Activated B cell treated with CpG ODN at 0.5 μM for 24 hours (primary cell): ENCODE measurements at places on chromosomes 3 and 15. TPM values are rescaled to one million over a fixed set of nuclear protein-coding genes. Genes with fewer than 3 reads are reported as not detected.

- H3K4me1 ChIP-seq, result peaks cover 23% of the 10 kb centered on the region
- peaks cover 35% of the 10 kb centered on the region for H3K36me3 ChIP-seq
- no peaks in the 10 kb centered on the region for H3K27me3 ChIP-seq
- H3K27ac ChIP-seq, result peak overlapping the region; percentile 6
- DNase-seq, result no peak
Measured at GRCh38 chr3:71197841-71198565, 385.5 kb downstream of the FOXP1 start.

Gene RASGRF1
- total RNA-seq, result 8.6 and 11.4 TPM in 2 replicates

- H3K4me1 ChIP-seq, result peaks cover 22% of the 10 kb centered on the region
- H3K4me3 ChIP-seq, result no peak overlapping the region
- peaks cover 38% of the 10 kb centered on the region for H3K36me3 ChIP-seq
- no peak for DNase-seq
Measured at GRCh38 chr15:43376017-43376705, 5.3 kb downstream of the TUBGCP4 start.

GRCh38 chr3:78204977-78205376 lies 1165.1 kb downstream of the ROBO2 start:
- H3K4me3 ChIP-seq, result no peak overlapping the region
- no peak overlapping the region for H3K27ac ChIP-seq
- H3K27me3 ChIP-seq, result no peaks in the 10 kb centered on the region

DNA sequence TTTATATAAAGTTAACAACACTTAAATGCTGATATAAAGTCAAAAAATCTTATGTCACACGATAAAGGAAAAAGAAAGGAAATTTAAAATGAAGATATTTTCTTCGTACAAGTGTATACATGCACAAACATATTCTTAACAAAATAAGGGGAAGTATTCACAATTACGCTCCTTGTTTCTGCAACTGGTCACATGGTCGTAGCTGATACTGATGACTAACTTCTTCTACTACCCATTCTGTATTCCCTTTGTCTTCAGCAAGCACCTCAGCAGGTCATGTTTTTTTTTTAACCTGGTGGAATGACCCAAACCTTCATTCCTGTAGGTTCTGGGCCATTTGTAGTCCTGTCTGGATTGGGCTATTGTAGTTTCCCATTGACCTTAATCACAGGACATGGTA lies 30.0 kb upstream of the CMTM8 start:
- H3K36me3 ChIP-seq, result no peaks in the 10 kb centered on the region
- H3K27me3 ChIP-seq, result peaks cover 5% of the 10 kb centered on the region
- H3K27ac ChIP-seq, result no peak overlapping the region
- no peaks in the 10 kb centered on the region for H3K4me1 ChIP-seq

Gene CLDN18
- not detected in 2 replicates for total RNA-seq

DNA sequence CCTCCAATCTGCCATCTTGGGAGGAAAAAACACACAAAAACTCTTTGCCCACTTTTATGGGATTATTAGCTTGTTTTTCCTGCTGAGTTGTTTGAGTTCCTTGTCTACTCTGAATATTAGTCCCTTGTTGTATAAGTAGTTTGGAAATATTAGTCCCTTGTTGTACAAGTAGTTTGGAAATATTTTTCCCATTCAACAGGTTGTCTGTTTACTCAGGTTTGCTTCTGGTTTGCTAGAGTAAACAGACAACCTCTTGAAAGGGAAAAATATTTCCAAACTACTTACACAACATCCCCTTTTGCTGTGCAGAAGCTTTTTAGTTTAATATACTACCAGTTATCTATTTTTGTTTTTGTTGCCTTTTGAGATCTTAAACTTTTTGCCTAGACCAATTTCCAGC lies 193.3 kb upstream of the MANF start:
- no peaks in the 10 kb centered on the region for H3K36me3 ChIP-seq
- H3K4me3 ChIP-seq, result no peak overlapping the region
- no peaks in the 10 kb centered on the region for H3K4me1 ChIP-seq
- H3K27ac ChIP-seq, result no peak overlapping the region
- H3K27me3 ChIP-seq, result peaks cover 3% of the 10 kb centered on the region

GRCh38 chr3:170346481-170347392 lies 10.8 kb upstream of the SKIL start:
- no peaks in the 10 kb centered on the region for H3K27me3 ChIP-seq
- peak overlapping the region; percentile 53 for H3K27ac ChIP-seq
- no peak overlapping the region for H3K4me3 ChIP-seq
- peaks cover 55% of the 10 kb centered on the region for H3K4me1 ChIP-seq
- DNase-seq, result no peak

- peaks cover 17% of the 10 kb centered on the region for H3K27me3 ChIP-seq
- no peak overlapping the region for H3K27ac ChIP-seq
- no peak overlapping the region for H3K4me3 ChIP-seq
- no peaks in the 10 kb centered on the region for H3K36me3 ChIP-seq
- H3K4me1 ChIP-seq, result no peaks in the 10 kb centered on the region
Measured at GRCh38 chr3:124520970-124521369, 209.3 kb upstream of the UMPS start.

- H3K27me3 ChIP-seq, result no peaks in the 10 kb centered on the region
- H3K27ac ChIP-seq, result no peak overlapping the region
- no peaks in the 10 kb centered on the region for H3K36me3 ChIP-seq
- H3K4me3 ChIP-seq, result no peak overlapping the region
- DNase-seq, result no peak
Measured at GRCh38 chr15:25543196-25543595, 104.4 kb upstream of the UBE3A start.

Gene PLA2G4D
- not detected in 2 replicates for total RNA-seq

Gene INO80
- 34.8 and 38.8 TPM in 2 replicates for total RNA-seq

DNA sequence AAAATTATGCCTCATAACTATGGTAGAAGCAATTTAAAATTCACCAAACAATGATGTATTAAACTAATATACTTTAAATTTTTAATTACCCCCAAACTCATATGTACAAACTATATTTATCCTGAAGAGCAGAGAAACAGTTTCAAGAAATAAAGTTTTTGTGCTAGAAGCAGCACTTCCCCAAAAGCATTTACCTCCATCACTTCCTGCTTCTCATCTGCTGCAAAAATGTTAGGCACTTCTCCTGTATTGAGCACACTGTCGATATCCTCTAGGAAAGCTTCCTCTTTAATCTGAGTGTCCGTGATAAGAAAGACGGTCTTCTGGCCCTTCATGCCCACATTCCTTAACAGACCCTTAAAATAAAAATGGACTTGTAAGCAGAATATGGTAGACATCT lies 101.5 kb upstream of the ASB14 start:
- no peaks in the 10 kb centered on the region for H3K27me3 ChIP-seq
- peaks cover 16% of the 10 kb centered on the region for H3K4me1 ChIP-seq
- DNase-seq, result no peak

DNA sequence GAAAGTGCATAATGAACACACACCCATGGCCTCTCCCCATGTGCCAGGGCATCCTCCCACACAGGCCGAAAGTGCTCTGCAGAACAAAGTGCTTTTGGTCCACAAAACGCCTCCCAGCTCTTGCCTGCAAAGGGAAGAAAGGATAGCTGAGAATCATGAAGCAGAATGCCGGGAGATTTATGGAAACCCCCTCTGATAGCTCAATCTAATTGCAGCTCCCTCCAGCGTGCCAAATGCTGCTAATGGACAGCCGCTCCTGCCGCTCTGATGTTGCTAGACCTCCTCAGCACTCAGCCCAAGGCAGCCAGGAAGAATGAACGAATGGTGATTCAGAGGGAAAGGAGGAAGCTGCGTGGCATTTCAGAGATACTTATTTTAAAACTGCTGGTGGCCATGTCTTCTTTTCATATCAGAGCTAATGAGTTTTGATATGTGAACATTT lies 145.3 kb downstream of the TJP1 start:
- no peak overlapping the region for H3K27ac ChIP-seq
- H3K27me3 ChIP-seq, result peaks cover 33% of the 10 kb centered on the region
- no peaks in the 10 kb centered on the region for H3K36me3 ChIP-seq
- no peaks in the 10 kb centered on the region for H3K4me1 ChIP-seq

DNA sequence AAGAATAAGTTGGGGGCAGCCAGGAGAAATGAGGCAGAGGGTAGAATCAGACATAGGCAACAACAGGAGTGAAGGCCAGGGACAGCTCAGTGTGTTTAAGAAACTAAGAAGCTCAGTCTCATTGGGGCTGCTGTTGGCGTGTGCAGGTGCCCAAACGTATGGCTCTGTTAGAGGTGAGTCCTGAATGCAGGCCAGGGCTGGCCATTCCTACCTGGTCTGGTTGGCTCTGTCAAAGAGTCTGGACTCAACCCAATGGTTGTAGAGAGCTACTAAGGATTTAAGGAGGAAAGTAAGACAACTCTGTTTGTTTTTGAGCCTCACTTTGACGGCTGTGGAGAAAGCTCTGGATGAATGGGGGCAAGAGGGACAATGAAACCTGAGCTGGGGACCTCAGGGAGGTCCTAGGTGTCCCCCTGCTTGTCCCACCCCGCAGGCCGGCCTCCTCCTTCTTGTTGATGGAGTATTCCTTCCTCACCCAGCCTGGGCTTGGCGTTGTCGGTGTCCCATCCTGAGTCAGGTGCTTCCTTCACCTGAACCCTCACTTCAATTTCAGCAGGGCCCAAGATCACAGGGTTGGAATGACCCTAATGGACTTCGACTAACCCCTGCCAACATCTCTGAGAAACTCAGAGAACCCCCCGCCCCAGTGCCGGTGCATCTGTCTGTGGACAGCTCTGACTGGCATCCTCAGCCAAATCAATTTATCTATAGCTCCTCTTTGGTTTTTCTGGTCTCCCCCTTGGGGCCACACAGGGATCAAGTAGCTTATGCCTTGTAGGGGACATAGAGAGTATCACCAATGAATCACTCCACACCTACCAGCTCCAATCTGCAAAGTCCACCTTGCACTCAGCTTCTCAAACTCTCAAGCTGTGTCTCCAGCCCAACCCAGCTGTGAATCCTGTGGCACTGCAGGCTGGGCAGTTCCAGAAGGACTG lies 8.3 kb downstream of the ITGA11 start:
- no peak overlapping the region for H3K27ac ChIP-seq
- H3K27me3 ChIP-seq, result peaks cover 10% of the 10 kb centered on the region
- no peak overlapping the region for H3K4me3 ChIP-seq
- H3K36me3 ChIP-seq, result no peaks in the 10 kb centered on the region
- no peaks in the 10 kb centered on the region for H3K4me1 ChIP-seq
- DNase-seq, result no peak

Gene NUP210
- total RNA-seq, result 82.5 and 91.9 TPM in 2 replicates

Gene CATSPER2
- total RNA-seq, result 12.9 and 13.8 TPM in 2 replicates

DNA sequence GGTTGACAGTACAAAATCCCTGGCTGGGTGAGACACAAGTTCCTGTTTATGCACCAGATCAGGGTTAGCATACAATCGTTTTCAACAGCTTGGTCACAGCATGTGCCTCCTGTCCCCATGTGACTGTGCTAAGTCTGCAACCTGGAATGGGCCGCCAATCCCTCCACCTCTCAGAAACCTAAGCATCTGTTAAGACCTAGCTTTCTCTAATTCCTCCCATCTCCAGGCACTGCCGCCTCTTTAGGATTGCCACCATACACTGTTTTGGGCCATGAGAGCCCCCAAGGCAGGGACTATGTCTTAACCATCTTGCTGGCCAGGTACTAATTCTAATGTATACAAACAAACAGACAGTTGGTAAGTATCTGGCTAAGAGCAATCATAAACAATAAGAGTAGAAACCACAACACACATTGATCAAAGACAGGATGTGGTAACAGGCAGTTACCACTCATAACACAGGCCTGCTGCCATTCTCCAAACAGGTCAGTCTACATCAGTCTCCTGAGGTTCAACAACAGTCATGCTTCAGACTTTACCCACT lies 25.6 kb downstream of the SEC22C start:
- H3K27me3 ChIP-seq, result no peaks in the 10 kb centered on the region
- no peak overlapping the region for H3K27ac ChIP-seq
- DNase-seq, result no peak
- no peak overlapping the region for H3K4me3 ChIP-seq
- peaks cover 76% of the 10 kb centered on the region for H3K36me3 ChIP-seq

- DNase-seq, result no peak
- peaks cover 20% of the 10 kb centered on the region for H3K36me3 ChIP-seq
- no peaks in the 10 kb centered on the region for H3K27me3 ChIP-seq
- no peak overlapping the region for H3K27ac ChIP-seq
Measured at GRCh38 chr3:37126856-37127255, 47.5 kb downstream of the LRRFIP2 start.

GRCh38 chr3:128923576-128923975 lies 44.2 kb downstream of the ACAD9 start:
- DNase-seq, result no peak
- no peak overlapping the region for H3K4me3 ChIP-seq
- no peaks in the 10 kb centered on the region for H3K27me3 ChIP-seq
- peaks cover 20% of the 10 kb centered on the region for H3K4me1 ChIP-seq
- no peak overlapping the region for H3K27ac ChIP-seq

DNA sequence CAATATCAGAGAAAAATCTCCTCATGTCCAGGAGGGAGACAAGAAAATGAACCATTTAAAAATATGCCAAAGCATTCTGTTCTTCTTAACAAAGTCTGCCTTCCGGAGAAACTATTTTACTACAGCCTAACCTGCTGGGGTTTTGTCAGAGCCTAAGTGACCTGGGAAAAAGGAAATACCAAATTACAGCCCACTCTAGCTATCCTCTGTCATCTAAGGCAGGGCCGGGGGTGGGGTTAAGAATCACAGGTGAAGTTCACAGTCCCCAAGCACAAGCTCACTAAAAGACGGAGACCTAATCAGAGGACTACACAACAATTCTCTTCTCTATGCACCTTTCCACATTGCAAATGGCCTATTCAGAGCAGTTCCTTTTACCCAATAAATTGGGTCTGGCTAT lies 116.6 kb downstream of the TRIM42 start:
- H3K4me1 ChIP-seq, result no peaks in the 10 kb centered on the region
- no peak overlapping the region for H3K27ac ChIP-seq
- no peaks in the 10 kb centered on the region for H3K36me3 ChIP-seq
- no peaks in the 10 kb centered on the region for H3K27me3 ChIP-seq

Gene DUOXA2
- not detected in 2 replicates for total RNA-seq

- no peak overlapping the region for H3K27ac ChIP-seq
- no peak overlapping the region for H3K4me3 ChIP-seq
- no peaks in the 10 kb centered on the region for H3K4me1 ChIP-seq
Measured at GRCh38 chr3:133115176-133115575, 77.0 kb downstream of the TMEM108 start.

Gene FRMD5
- 0.53 TPM in 1 of 2 replicates, not detected in the other for total RNA-seq

DNA sequence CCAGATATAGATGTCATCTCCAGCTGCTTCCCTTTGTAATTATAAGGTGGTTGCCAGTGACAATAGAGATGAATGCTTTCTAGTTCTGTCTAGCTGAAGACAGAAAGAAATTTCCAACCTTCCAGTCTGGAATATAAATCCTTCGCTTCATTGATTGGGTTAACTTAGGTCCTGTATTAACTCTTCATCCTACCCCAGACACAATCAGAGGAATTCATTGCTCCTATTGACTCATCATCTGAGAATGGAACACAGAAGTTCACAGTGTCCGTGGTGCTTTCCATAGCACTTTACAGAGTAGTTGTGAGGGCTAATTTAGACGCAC lies 241.4 kb downstream of the NFKBIZ start:
- H3K4me1 ChIP-seq, result peaks cover 12% of the 10 kb centered on the region
- H3K27me3 ChIP-seq, result no peaks in the 10 kb centered on the region
- no peak overlapping the region for H3K27ac ChIP-seq
- no peak overlapping the region for H3K4me3 ChIP-seq
- no peak for DNase-seq

GRCh38 chr3:158570999-158571702 lies at the start of gene MLF1:
TSS of gene MLF1 (plus strand) at chr3:158571194. CDS start at chr3:158571301, 107 bp downstream.
- peak within 1 kb of the TSS; percentile 85 for H3K4me3 ChIP-seq
- H3K27me3 ChIP-seq, result peaks cover 42% of the 10 kb centered on the region
- H3K36me3 ChIP-seq, result peaks cover 2% of the 10 kb centered on the region
- H3K27ac ChIP-seq, result peak within 1 kb of the TSS; percentile 59
- peaks cover 12% of the 10 kb centered on the region for H3K4me1 ChIP-seq

Gene CX3CR1
- total RNA-seq, result 0.12 and 0.38 TPM in 2 replicates

- no peak overlapping the region for H3K27ac ChIP-seq
- no peak for DNase-seq
Measured at GRCh38 chr3:150242220-150242936, 165.7 kb upstream of the TSC22D2 start.
